Activated naive CD4-positive, alpha-beta T cell (primary cell): ENCODE measurements at places on chromosomes 3 and 15.

GRCh38 chr3:185115371-185115770 is 37.5 kb downstream of the C3orf70 start:
- DNase-seq: no peak

DNA sequence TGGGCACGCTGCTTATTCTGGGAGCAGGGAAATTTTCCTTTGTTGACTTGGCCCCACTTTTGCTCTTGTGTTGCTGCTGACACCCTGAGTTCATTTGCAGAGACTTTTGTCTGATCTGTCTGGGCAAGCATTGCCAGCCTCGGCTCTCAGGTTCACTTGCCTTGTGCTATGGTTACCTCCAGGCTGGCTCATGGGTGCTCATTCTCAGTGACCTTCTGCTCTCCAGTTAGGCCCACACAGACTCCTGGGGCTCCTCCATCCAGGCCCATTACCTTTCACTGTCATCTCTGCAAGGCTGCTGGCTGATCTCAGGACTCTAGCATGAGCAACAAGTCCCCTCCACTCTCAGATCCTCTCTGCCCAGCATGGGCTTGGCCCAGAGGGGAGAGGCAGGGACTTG is 108.3 kb downstream of the IL20RB start:
- DNase-seq: no peak

- no peak for DNase-seq
Observed at GRCh38 chr3:81443958-81444357, 317.5 kb downstream of the GBE1 start.

GRCh38 chr3:29822071-29822470 is 541.2 kb downstream of the RBMS3 start:
- no peak for DNase-seq

- DNase-seq: no peak
Observed at GRCh38 chr3:59798372-59799086, 748.7 kb upstream of the CFAP20DC start.

DNA sequence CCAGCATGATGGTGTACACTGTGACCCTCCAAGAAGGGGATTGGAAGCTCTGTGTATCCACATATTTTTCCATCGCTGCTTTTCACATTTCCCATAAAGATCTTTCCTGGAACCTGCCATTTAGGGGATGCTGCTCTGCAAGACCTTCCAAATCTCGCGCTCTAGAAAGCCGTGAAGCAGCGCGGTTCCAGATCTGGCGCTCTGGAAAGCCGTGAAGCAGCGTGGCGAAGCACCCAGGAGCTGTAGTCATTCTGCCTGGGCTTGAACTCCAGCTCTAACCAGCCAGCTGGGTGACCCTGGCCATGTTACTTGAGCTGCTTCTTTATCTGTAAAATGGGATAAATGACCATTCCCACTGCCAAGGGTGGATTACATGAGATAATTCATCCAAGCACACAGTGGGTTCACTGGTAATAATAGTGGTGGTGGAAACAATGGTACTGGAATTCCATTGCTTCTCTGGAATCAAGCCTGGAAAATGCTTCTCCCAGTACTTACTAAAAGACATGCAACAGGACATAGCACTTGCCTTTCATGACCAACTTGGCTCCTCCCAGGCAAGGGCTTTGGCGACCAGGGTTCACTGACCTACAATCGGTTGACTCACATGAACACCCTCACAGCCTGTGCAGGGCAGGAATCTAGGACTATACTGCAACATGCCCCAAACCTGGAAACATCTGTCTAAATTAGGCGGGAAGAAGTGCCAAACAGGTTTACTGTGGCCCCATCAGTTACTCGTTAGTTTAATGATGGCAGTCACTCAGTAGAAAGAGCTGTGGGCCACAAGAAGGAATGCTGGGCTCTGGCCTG is 70.7 kb downstream of the XXYLT1 start:
- no peak for DNase-seq

- no peak for DNase-seq
Observed at GRCh38 chr3:107716734-107717133, 194.0 kb downstream of the BBX start.

DNA sequence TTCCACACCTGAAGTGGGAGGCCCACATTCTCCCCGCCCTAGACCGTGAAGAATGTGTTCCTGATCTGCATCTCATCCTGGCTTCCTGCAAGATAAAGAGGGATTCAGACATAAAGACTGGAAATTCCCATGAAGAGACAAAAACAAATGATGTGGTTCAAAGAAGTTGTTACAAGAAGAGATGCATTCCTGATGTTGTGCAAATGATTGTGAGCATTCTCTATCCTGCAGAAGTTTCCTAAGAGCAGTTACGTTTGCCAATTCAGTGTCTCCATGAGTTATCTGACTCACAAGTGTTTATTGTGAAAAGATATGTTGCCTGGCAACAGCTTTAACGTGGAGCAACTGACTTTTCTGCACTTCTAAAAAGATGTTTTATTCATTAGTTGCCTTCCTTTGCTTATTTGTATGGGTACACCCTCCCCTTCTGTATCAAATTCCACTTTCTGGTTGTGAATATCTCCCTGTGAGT is 107.8 kb downstream of the ZIC4 start:
- no peak for DNase-seq

GRCh38 chr15:78421238-78421965 is 16.6 kb upstream of the IREB2 start:
- no peak for DNase-seq

GRCh38 chr3:138062626-138063025 is 52.7 kb downstream of the CLDN18 start:
- DNase-seq: no peak

GRCh38 chr3:74000725-74001124 is 376.0 kb upstream of the PDZRN3 start:
- DNase-seq: no peak

GRCh38 chr3:152365126-152365525 is 96.4 kb downstream of the MBNL1 start:
- no peak for DNase-seq

DNA sequence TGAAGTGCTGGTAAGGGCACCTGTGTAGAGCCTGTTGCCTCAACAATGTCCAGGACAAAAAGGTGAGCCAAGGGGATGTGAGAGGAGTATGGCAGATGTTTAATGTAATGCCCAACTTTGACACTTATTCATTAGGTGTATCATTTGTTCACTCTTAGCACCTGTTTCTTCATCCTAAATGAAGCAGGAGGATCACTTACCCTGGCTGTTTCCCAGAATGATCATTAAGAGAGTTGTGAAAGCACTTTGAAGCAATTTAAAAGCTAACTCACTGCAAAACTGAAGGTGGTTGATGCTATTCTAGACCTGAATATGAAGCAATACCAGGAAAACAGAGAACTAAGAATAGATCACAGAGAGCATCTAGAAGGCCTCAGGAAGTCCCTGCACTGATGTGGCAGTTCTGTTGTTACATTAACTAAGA is 3.4 kb upstream of the HHLA2 start:
- no peak for DNase-seq

- no peak for DNase-seq
Observed at GRCh38 chr3:112931736-112932521, 43.0 kb downstream of the CD200R1 start.

DNA sequence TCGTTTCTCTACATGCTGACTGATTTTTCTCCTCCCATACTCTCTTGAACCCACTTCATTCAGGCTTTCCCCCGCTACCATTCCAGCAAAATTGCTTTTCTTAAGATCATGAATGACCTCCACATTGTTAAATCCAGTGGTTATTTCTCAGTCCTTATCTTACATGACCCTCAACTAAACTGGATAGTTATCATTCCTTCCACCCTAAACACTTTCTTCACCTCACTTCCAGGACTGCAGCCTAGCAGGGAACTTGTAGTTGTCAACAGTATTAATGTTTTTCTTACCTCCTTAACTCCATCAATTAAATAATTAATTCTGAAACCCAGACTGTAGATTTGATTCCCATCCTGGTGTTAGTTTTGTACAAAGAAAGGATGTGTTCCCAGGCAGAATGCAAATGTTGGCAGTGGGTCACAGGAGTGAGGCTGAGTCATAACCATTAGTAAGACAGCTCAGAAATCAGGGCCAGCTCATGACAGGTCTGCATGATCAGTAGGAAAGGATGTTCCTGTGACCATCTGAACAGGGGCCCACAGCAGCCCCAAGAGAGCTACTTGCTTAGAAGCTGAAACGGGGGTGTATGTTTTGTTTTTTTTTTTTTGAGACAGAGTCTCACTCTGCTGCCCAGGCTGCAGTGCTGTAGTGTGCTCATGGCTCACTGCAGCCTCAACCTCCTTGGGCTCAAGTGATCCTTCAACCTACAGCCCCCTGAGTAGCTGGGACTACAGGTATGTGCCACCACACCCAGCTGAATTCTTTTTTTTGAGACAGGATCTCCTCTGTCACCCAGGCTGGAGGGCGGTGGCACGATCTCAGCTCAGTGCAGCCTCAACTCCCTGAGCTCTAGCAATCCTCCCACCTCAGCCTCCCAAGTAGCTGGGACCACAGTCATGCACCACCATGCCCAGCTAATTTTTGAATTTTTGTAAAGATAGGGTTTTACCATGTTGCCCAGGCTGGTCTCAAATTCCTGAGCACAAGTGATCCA is 9.1 kb downstream of the BCL2L10 start:
- DNase-seq: no peak
